ENCODE measurements at places on chromosomes 13 and 19.

DNA sequence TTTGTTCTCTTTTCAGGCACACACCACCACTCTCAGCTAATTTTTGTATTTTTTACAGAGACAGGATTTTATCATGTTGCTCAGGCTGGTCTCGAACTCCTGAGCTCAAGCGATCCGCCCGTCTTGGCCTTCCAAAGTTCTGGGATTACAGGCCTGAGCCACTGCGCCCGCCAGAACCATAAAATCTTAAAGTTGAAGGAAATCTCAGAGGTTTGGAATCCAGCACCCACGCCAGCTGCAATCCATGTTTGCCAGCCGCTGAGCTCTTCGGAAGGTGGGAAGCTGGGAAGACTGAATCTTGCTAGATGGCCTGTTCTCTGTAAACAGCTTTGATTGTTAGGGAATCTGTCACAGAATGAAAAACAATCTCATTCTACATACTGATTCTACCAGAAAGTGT lies 38.5 kb downstream of the SPATA13 start:
- DNase-seq = no peak

GRCh38 chr19:19554074-19555023 lies 16.3 kb downstream of the CILP2 start:
- no peak for DNase-seq

GRCh38 chr13:51938454-51938853 lies 72.8 kb downstream of the ATP7B start:
- no peak for DNase-seq

GRCh38 chr19:55257461-55258420 lies 1.1 kb downstream of the PPP6R1 start:
- no peak for DNase-seq

DNA sequence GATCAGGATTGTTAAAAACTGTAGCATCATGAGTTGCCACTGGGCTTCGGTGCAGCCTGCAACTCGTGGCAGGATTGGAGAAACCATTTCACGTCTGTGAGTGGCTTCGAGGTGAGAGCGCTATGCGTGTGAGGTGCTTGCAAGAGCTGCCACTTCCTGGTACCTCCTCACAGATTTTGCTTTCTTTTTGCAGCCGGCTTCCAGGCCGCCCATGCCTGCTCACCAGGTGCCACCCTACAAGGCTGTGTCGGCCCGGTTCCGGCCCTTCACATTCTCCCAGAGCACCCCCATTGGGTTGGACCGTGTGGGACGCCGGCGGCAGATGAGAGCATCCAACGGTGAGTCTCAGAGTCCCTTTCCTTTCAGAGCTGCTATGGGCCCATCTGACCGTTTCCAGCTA lies 57.9 kb upstream of the C1QTNF9 start:
- DNase-seq = no peak

DNA sequence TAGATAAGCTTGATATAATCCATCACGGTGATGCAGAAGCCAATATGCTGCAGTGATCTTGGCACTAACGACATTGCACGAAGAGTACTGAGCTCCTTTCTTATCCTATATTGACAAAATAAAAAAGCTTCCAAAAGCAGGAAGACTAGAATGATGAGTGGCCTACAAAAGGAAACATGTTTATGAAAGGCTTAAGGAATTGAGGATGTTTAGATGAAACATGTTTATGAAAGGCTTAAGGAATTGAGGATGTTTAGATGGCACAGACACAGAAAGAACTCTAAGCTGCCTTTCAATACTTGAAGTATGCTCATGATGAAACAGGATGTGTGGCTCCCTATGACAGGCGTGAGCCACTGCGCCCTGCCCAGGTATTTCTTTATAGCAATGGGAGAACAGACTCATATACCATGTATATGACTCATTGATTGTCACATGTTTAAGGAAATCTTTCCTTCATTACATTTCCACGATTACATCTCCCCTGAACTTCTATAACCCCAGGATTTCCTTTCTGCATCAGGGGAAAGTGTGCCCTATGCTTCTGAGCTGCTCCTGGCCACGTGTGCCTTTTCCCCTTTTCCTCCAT lies 690.8 kb upstream of the ARGLU1 start:
- DNase-seq = no peak

DNA sequence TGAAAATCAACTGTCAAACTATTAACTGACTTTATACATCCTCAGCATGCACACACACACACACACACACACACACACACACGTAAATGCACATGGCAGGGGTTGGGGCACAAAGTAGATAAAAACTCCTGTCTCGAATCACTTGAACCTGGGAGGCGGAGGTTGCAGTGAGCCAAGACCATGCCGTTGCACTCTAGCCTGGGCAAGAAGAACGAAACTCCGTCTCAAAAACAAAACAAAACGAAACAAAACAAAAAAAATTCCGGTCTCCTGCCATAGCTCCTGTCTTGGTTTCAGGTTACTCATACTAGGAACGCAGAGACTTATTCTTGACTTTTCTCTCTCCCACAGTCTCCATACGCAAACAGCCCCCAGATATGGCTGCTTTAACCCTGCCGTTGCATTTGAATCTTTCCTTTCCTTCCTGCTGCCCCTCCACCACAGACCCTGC lies 148.9 kb downstream of the SHISA2 start:
- no peak for DNase-seq

GRCh38 chr19:5057860-5058259 lies 88.9 kb downstream of the KDM4B start:
- peak; percentile 18 for DNase-seq

DNA sequence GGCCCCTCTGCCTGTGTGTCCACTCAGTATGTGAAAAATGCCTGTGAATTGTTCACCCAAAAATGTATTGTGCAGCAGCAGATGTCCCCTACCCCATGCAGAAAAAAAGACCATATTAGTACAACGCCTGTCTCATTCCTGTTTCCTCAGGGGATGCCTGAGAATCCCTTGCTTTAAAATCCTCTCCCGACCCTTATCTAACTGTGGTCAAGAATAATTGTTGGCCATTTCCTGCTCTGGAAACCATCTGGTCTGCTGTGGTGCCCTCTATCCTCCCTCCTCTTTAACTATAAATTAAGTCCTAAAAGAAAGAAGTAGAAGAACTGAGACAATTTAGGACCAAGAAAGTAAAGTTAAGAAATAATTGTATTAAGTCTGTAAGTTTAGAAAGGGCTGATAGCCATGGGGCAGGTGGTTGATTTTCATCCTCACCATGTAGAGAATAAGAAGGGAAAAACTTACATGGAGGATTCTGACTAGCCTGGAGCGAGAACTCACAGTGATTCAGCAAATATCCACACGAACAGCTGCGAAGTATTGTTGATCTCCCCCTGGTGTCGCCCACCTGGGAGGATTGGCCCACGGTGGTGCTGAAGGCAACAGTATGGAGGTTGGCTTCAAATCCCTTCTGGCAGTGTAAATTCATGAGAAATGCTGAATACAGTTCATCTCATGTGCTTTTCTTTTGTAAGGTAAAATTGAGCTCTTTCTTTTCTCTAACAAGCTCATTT lies 85.6 kb downstream of the COL4A2 start:
- DNase-seq = peak; percentile 88

DNA sequence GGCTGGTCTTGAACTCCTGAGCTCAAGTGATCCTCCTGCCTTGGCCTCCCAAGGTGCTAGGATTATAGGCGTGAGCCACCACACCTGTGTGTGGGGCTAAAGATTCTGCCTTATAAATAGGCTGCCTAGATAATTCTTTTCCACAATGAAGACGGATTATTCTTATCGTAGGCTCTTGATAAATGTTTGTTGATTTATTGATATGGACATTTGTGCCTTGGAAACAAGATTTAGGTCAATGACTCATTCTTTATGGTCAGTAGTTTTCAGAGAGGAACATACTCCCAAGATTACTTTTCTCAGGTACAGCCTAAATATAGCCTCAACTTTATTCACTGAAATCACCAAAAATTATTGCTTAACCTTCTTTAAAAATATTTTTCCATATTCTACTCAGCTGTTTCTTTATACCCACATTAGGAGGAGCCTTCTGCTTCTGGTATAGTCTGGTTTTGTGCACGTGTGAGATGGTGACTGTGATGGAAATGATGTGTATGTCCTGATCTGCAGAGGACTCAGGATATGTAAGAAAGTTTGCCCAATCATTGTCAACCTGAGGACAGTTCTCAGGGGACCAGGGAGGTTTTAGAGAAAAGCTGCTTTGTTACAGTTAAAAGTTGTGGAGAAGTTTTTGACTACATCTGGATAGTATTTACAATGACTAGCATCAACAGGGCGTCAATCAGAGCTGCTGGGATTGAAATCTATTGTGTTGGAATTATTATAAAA lies 208.9 kb downstream of the DNAJC15 start:
- no peak for DNase-seq

GRCh38 chr19:55615543-55616394 lies 8.6 kb downstream of the ZNF784 start:
- no peak for DNase-seq

GRCh38 chr19:23699521-23699860 lies 12.5 kb upstream of the ZNF675 start:
- no peak for DNase-seq

DNA sequence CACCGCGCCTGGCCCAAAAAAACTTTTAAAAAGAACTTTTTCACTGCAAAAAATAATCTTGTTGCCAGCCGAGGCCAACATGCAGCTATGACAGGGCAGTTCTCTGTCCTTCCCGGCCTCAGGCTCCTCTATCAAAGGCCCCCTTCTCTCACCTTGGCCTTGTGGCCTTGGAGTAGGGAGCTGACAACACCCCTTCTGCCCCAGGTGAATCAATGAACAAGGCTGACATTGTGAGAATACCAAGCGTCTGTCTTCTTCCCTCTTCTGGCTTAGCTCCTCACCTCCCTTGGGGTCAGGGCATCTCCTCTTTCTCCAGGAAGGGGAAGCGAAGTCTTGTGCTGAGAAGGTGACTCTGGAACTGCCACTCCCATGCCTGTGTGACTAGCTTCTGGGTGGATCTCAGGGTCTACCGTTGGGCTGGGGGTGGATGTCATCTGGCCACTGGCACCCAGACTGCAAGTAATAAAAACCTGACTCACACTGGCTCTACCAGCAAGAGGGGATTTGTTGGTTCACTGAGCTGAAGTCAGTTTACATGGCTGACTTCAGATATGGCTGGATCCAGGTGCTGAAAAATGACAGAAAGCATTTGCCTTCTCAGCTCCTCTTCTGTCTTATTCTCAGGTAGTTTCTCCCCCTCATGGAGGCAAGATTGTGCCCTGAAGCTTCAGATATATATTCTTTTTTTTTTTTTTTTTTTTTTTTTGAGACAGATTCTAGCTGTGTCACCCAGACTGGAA lies 6.3 kb downstream of the C19orf38 start:
- DNase-seq = no peak

GRCh38 chr19:50173127-50173526 lies 10.0 kb upstream of the IZUMO2 start:
- no peak for DNase-seq

DNA sequence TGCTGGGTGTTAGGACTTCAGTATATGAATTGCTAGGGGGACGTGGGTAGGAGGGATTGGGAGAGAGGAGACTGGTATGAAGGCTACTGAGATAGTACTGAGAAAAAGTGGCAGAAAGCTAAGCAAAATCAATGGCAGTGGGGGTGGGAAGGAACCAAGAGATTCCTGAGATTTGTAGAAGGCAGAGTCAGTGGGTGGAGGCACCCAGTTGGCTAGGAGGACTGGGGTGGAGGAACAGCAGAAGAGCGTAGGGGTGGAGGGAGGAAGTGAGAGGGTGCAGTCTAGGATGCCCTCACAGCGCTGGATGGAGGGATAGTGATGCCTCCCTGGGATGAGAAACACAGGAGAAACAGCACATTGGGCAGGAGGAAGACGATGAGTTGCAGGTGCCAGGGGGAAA lies 5.6 kb upstream of the MEDAG start:
- DNase-seq = no peak
